Natural killer cell treated with Interleukin-12 subunit alpha and Interleukin-12 subunit beta and Interleukin-15 and Interleukin-18, amount 100 ng/mL, for 72 hours (primary cell): ENCODE measurements at places on chromosomes 16 and 17. TPM values are rescaled to one million over a fixed set of nuclear protein-coding genes. Genes with fewer than 3 reads are reported as not detected.

Gene NPIPA2
- not detected for total RNA-seq

Gene C16orf96
- not detected for total RNA-seq

Gene CPNE7
- total RNA-seq = 0.81 TPM

Gene CACNG1
- not detected for total RNA-seq

Gene TBC1D3
- total RNA-seq = 3.9 TPM

Gene CACNG4
- not detected for total RNA-seq

Gene SHBG
- total RNA-seq = not detected

Gene PSMB3
- 306 TPM for total RNA-seq

Gene SULT1A3
- total RNA-seq = 19.1 TPM

Gene COPZ2
- total RNA-seq = 14.9 TPM

GRCh38 chr16:14559809-14560241, 70.2 kb downstream of the PARN start:
- no peak overlapping the region for H3K27ac ChIP-seq
- no peak overlapping the region for H3K4me3 ChIP-seq
- peaks cover 3% of the 10 kb centered on the region for H3K4me1 ChIP-seq
- no peaks in the 10 kb centered on the region for H3K36me3 ChIP-seq

- no peak overlapping the region for H3K4me3 ChIP-seq
- H3K36me3 ChIP-seq = no peaks in the 10 kb centered on the region
- DNase-seq = no peak
- no peak overlapping the region for H3K27ac ChIP-seq
These were observed 18.0 kb upstream of the MON1B start for GRCh38 chr16:77172951-77173350.

DNA sequence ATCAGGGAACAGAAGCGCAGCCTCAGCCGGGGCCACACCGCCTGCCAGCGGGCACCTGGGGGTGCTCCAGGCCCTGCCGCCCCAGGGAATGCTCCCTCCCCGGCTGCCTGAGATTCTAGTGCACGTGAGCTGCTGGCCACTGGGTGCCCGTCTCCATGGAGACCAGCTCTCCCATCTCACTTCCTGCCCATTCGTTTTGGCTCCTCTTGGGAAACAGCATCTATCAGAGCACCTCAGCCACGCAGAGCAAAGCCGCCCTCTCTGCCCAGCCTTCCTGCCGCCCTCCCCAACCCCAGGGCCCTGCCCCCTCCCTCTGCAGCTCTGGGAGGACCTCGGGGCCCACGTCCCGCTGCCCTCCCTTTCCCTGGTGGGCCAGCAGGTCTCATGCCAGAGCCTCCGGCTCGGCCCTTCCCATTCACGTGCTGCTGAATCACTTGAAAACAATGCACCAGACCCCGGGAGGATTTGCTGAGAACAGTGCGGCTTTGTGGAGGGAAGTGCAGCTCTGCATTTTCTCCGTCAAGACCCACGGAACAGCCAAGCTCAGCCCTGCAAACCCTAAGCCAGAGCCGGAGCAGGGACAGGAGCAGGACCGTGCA, 19.4 kb downstream of the CEP295NL start:
- H3K36me3 ChIP-seq = no peaks in the 10 kb centered on the region
- no peak for DNase-seq
- H3K4me1 ChIP-seq = peaks cover 18% of the 10 kb centered on the region
- H3K27ac ChIP-seq = peak overlapping the region; percentile 74
- no peak overlapping the region for H3K4me3 ChIP-seq

- no peaks in the 10 kb centered on the region for H3K27me3 ChIP-seq
- no peak overlapping the region for H3K4me3 ChIP-seq
- no peak for DNase-seq
- no peaks in the 10 kb centered on the region for H3K4me1 ChIP-seq
- H3K27ac ChIP-seq = no peak overlapping the region
- H3K36me3 ChIP-seq = no peaks in the 10 kb centered on the region
These were observed 10.7 kb downstream of the FSCN2 start for GRCh38 chr17:81538651-81539570.

GRCh38 chr16:7086822-7087616, 245.6 kb upstream of the RBFOX1 start:
- peaks cover 4% of the 10 kb centered on the region for H3K36me3 ChIP-seq
- no peaks in the 10 kb centered on the region for H3K4me1 ChIP-seq
- no peak for DNase-seq

DNA sequence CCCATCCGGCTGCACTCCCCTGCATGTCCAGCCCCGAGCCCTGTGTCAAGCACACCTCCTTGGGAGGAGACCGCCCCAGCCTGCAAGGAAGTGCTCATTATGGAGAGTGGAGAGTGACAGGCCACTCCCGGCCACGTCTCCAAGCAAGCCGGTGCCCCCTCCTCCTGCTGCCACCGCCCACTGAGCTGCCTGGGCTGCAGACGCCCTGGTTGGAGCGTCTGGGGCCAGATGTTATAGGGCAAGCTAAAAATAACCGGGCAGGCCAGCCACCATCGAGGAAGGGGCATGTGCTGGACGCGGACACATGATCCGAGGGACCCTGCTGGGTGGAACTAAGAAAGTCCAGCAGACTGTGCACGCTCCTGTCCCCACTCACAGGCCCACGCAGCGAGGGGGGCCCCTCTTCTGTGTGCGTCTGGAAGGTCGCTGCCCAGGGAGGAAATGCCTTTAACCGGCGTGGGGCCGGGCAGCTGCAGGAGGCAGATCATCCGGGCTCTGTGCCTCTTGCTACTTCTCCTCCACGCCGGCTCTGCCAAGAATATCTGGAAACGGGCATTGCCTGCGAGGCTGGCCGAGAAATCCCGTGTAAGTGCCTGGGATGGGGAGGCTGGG, at the start of gene WFDC1:
TSS of gene WFDC1 (plus strand) at position 348 of the 612 bp plus-strand sequence. CDS start at position 442, 94 bp downstream.
- H3K4me3 ChIP-seq = no peak within 1 kb of the TSS
- DNase-seq = no peak
- H3K36me3 ChIP-seq = no peaks in the 10 kb centered on the region
- H3K27ac ChIP-seq = no peak within 1 kb of the TSS
- H3K27me3 ChIP-seq = peaks cover 33% of the 10 kb centered on the region
- H3K4me1 ChIP-seq = no peaks in the 10 kb centered on the region

DNA sequence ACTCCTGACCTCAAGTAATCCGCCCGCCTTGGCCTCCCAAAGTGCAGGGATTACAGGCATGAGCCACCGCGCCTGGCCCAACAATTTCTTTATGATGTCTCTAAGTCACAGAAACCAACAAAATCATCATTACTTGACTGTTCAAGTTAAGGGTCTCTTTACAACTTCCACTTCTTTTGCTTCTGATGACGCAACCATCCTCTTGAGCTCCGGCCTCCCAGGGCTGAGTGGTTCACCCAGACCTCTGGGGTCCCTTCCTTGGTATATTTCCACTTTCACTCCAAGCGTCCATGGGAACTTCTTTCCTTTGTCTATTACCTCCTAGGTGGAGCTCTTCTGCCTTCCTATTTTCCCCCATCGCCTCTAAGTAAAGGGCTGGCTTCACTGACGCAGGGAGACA, 253.7 kb downstream of the NTN1 start:
- H3K27me3 ChIP-seq = no peaks in the 10 kb centered on the region
- no peak for DNase-seq
- no peaks in the 10 kb centered on the region for H3K36me3 ChIP-seq
- H3K27ac ChIP-seq = no peak overlapping the region
- no peak overlapping the region for H3K4me3 ChIP-seq
- peaks cover 10% of the 10 kb centered on the region for H3K4me1 ChIP-seq

GRCh38 chr16:52408191-52408845, 138.6 kb downstream of the TOX3 start:
- no peak overlapping the region for H3K27ac ChIP-seq
- DNase-seq = no peak
- H3K4me1 ChIP-seq = no peaks in the 10 kb centered on the region
- H3K4me3 ChIP-seq = no peak overlapping the region

DNA sequence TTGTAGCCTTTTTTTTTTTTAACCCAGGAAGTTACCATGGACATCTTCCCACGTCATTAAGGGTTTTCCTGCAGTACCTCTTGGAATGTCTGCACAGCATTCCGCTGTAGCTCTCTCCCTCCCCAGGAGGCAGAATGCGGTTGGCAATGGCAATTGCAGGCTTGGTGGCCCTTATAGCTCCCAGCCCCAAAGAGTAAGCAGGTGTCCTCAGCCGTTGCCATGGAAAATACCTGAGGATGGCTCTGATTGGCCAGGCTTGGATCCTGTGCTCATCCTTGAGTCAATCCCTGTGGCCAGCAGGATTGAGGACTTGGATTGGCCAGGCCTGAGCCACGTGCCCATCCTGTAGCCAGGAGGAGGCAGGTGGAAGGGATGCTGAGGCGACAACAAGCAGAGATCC, 15.5 kb upstream of the TIMP2 start:
- H3K36me3 ChIP-seq = no peaks in the 10 kb centered on the region
- H3K4me1 ChIP-seq = no peaks in the 10 kb centered on the region
- H3K27ac ChIP-seq = no peak overlapping the region
- no peaks in the 10 kb centered on the region for H3K27me3 ChIP-seq

DNA sequence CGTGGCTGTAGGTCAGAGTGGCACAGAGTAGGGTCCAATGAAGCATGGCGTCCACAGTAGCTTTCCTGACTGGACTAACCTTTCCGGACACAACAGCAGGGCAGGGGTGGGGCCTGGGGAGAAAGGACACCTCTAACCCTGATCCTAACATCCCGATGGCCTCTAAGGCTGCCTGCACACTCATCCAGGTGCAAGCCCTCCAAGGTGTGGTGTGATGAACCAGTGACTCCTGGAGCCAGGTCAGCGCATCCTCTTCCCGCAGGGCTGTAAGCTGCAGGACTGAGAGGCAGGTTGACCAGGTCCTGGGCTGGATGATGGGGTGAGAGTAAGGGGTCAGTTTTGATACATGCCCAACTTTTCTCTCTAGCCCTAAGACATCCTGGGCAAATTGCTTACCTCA, 3.1 kb upstream of the ERBB2 start:
- H3K4me3 ChIP-seq = no peak overlapping the region
- H3K27me3 ChIP-seq = peaks cover 21% of the 10 kb centered on the region
- no peak overlapping the region for H3K27ac ChIP-seq
- no peak for DNase-seq
- peaks cover 13% of the 10 kb centered on the region for H3K4me1 ChIP-seq
- H3K36me3 ChIP-seq = no peaks in the 10 kb centered on the region
